AG09319 (cell line): ENCODE measurements at places on chromosomes 4 and X.
A peak's percentile ranks its signal among the peaks of the same experiment; 100 is the strongest.

- DNase-seq = no peak
These were observed 6.2 kb upstream of the AFAP1 start for GRCh38 chr4:7945709-7946380.

DNA sequence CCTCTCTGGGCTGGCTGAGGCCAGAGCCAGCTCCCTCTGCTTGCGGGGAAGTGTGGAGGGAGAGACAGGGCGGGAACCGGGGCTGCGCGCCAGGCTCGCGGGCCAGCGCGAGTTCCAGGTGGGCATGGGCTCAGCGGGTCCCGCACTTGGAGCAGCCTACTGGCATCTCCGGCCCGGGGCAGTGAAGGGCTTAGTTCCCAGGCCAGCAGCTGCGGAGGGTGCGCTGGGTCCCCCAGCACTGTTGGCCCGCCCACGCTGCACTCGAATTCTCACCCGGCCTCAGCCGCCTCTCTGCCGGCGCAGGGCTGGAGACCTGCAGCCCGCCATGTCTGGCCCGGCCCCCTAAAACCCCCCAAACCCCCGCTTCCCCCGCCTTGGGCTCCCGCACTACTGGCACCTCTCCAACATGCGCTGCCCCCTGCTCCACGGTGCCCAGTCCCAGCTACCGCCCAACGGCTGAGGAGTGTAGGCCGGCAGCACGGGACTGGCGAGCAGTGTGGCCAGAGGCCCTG, 33.8 kb upstream of the FAT4 start:
- DNase-seq = no peak

DNA sequence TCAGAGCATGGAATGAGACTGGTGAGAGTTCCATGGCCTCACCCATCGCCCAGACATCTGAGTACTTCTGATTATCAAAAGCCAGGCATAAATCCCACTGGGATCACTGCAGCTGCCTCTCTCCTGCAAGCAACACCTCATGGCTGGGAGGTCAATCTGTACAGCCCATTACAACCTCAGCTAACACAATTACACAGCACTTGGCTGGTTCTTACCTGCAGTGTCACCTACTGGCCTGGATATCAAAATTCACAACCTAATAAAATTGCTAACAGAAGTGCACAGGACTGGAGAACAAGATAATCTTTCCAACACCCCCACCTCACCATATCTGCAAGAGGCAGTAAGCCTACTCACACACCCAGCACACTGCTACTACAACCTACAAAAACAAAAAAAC, 341.7 kb upstream of the NDST3 start:
- no peak for DNase-seq

DNA sequence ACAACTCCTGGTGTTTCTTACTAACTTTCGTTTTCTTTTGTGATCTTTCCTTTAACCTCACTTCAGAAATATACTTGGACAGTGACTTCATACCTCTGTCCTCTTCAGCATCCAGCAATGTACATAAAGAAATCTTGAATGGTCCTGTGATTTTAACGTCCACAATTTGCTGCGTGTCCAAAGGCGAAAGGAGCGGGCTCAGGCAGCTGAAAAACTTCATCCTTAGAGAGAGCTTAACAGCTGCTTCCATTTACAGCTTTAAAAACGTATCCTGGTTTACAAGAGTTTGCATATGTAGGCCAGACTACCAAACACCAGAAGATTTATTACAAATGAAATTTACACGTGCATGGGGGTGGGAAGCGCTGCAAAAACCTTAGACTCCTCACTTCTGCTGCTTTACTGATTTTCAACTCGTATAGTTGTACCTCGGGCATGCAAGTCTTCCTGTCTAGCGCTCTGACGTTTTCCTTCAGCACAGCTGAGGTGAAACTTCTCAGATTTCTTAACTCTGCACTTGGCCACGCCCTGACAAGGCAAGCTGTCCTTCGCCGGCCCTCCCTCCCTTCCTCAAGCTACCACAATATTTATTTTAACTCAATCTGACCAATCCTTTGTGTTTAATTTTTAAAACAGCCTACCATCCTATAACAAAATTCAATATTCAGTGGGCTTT, 406.4 kb downstream of the FAM47A start:
- no peak for DNase-seq

DNA sequence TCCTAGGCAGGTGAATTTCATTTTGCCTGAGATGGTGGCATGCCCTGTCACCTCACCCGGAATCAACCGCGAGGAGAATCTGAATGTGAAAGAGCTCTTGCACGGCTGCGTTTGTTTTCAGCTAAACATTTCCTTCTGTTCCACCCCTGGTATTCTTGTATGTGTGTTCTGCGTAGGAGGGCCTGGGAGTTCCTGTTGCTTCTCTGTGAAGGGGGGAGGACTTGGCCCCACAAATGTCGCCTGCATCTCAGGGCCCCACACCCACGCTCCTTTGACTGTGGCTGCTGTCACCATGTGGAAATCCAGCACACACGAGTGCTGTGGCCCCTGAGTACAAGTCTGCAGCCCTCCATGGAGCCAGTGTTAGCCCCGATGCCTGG, 45.8 kb upstream of the CLCN4 start:
- DNase-seq = no peak

DNA sequence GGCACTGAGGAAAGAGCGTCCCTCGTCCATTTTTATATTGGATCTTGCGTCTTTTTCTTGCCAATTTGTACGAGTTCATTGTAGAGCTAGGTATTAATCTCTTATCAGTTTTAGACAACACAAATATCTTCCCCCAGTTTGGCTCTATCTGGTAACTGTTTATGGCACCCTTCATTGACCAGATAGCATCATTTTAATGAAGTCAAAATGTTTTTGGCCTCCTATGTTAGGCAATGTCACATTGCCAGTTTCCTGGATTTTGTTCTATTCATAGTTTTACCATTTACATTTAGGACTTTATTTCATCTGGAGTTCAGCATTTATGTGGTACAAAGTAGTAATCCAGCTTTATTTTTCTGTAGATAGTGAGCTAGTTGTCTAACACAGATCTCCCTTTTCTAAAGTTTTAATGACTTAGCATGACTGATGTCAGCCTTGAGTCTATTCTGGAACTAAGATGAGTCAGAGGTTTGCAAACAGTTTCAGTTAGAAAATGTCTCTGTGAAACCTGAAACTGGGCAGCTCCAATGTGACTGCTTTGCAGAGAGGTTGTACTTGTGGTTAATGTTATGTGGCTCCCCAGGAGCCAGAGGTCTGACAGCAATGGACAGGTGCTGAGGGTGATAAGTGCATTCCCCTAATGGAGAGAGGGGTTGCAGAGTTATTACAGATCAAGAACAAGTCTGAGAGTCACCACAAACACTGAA, 5.3 kb upstream of the STBD1 start:
- DNase-seq = peak; percentile 32

GRCh38 chr4:40547789-40548132, 81.9 kb downstream of the RBM47 start:
- no peak for DNase-seq

DNA sequence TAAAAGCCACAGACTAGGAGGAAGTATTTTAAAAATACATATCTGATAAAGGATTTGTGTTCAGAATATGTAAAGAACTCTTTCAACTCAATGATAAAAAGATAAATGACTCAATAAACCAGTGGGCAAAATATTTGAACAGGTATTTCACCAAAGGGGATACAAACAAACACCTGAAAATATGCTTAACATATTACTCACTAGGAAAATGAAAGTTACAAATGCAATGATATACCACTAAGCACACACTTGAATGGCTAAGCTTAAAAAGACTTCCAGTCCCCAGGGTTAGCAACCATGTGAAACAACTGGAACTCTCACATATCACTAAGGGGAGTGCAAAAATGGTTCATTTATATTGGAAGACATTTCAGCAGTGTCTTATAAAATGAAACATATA, 131.6 kb downstream of the SLIT2 start:
- DNase-seq = no peak

- DNase-seq = no peak
These were observed 2.7 kb upstream of the GEMIN8 start for GRCh38 chrX:14032406-14032805.

GRCh38 chrX:10904220-10904619, 206.9 kb upstream of the HCCS start:
- DNase-seq = no peak

DNA sequence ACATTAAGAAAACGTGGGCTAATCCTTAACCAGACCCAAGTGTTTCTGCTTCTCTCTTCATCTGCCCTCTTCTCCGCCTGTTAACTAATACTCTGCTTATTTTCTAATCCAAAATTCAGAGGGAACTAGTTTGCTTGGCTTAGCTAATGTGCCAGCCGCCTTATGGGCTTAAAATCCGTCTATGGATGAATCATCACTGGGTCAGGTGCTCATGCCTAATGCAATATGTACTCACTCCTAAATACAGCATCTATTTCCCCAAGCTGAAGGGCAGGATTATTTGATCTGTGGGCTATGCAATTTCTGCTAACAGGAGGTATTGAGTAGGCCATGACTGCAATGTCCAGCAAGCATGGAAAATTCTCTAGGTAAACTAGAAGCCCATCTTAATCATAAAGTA, 12.4 kb downstream of the DYNLT3 start:
- DNase-seq = no peak

- DNase-seq = no peak
These were observed 1.3 kb upstream of the SOD3 start for GRCh38 chr4:24794051-24794450.

GRCh38 chr4:65482410-65482809, 187.9 kb downstream of the EPHA5 start:
- DNase-seq = no peak

DNA sequence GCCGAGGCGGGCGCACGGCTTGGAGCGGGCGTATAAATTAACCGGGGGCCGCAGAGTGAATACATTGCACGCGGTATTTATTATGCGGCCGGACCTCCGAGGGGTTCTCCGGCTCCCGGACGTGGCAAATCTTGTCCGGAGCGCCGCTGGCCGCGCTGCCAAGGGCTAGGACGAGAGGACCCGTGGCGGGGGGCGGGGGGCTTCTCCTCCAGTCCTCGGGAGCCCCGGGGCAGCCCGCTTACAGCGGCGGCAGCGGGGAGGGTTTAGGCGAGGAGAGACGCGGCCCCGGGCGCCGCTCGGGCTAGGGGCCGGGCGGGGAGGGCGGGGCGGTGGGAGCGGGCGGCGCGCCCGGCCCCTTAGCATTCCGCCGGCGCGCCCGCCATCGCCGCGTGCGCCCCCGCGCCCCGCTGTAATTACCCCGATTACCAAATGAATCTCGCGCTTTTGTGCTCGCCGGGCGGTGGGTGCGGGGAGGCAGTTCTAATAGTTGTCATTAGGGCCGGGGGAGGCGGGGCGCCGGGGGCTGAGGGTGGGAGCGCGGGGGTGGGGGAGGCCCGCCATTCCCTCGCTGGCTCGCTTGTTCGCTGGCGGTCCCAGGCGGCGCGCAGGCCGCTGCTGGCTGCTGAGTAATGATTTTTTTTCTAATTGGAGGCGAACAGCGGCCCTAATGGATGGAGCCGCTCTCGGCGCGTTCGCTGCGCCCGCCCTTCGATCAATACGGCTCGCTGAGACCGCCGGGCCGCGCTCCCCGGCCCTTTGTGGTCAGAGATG, 276.6 kb downstream of the BCOR start:
- no peak for DNase-seq

GRCh38 chr4:57168982-57169381, 58.8 kb upstream of the IGFBP7 start:
- no peak for DNase-seq

DNA sequence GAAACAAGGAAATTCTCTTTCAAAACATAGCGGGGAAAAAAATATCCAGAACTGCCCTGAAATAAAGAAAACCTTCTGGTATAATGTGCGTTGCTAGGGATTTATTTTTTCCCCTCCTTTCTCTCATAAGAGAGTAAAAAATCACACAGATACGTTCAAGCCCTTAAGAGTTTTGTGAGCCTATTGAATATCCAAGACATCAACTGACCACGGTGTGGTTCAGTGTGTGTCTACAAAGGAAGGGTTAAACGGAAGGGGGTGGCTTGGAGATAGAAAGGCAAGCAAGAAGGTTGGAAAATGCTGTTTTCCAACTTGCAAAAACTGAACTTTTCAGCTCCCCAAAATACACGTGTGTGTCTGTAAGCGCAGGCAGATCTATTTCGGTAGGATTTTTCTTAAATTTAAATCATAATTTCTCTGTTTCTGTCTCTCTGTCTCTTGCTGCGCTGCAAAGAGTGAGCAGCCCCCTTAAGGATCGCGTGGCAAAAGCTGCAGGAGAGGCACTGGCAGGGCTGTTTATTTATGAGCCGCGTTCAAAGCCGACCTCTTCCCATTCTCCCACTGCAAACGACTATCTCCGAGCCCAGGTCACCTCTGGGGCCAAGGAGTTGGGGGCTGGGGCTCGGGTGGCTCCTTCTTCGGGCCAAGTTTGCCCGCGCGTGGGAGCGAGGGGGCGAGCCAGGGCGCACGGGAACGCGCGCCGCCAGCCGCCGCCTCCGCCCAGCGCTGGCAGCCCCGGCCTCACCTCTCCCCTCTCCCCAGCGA, 492 bp upstream of the SLIT2 start:
- DNase-seq = no peak

DNA sequence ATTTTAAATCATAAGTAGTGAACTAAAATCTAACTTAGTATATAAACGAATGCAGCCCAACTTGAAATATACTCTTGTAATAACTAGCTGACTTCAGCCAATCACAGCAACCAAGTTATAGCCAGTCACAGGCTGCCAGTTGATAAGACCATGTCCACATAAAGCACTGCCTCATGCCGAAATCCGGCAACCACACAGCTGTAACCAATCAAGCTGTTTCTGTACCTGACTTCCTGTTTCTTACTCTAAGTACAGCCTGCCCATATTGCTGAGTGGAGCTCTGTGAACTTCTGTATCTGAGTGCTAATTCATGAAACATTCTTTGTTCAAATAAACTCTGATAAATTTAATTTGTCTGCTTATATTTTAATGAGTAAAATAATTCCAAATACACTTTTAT, 805.3 kb upstream of the EPHA5 start:
- no peak for DNase-seq

DNA sequence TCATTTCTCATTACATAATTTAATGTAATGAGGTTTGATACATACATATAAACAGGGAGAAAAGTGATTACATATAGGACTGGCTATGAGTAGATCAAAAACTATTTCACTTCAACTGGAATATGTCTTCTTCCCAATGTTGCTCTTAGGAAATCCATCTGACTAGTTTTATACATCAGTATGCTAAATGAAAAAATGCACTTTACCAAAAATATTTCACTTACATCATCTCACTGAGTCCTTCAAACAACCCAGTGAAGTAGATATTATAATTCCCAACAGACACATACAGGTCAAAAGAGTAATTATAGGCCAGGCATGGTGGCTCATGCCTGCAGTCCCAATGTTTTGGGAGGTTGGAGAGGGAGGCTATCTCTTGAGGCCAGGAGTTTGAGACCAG, 215.9 kb downstream of the MID1 start:
- DNase-seq = peak; percentile 41

DNA sequence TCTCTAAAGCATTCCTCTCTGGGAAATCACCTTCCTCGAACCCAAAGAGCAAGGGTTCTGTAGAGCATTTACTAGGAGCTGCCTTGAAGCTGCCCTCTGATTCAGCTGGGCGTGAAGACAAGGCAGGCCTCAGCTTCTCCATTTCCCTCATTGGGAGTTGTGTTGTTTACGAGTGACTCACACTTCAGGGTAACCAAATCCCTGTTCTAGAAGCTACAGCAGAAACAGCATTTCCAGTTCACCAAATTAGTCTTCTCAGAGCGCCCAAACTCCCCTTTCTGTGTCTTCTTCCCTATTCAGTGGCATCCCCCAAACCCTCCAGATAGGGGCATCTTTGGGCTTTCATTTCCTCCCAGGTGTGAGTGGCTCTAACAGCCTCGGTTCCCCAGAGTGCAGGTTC, 863 bp upstream of the XPNPEP2 start:
- no peak for DNase-seq

GRCh38 chr4:175927121-175927520, 115.1 kb upstream of the GPM6A start:
- DNase-seq = no peak

GRCh38 chr4:41146716-41147506, 67.4 kb downstream of the APBB2 start:
- no peak for DNase-seq
